T-helper 2 cell (primary cell): ENCODE measurements at places on chromosomes 7 and 10.

DNA sequence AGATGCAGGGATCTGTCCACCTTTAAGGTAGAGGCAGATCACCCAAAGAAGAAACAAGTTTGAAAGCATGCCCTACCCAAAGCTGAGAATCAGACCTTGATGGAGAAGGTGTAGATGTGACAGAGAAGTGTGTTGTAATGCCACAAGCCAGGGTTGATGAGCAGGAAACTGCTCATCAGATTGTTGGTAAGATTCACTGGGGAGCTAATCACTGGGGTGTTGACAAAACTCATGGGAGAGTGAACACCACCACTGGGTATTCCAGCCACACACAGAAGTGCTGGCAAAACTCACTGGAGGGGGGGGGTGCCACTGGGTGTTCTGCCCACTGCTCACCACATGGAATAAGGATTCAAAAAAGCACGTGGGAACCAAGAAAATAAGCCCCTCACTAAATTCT is 95.2 kb downstream of the IQUB start:
- DNase-seq, result no peak

GRCh38 chr7:739455-739982 is 12.4 kb upstream of the PRKAR1B start:
- no peak for DNase-seq

- no peak for DNase-seq
These were observed 138.8 kb upstream of the BTBD16 start for GRCh38 chr10:122132331-122132755.

- no peak for DNase-seq
These were observed 51.9 kb upstream of the A1CF start for GRCh38 chr10:50937230-50937907.

DNA sequence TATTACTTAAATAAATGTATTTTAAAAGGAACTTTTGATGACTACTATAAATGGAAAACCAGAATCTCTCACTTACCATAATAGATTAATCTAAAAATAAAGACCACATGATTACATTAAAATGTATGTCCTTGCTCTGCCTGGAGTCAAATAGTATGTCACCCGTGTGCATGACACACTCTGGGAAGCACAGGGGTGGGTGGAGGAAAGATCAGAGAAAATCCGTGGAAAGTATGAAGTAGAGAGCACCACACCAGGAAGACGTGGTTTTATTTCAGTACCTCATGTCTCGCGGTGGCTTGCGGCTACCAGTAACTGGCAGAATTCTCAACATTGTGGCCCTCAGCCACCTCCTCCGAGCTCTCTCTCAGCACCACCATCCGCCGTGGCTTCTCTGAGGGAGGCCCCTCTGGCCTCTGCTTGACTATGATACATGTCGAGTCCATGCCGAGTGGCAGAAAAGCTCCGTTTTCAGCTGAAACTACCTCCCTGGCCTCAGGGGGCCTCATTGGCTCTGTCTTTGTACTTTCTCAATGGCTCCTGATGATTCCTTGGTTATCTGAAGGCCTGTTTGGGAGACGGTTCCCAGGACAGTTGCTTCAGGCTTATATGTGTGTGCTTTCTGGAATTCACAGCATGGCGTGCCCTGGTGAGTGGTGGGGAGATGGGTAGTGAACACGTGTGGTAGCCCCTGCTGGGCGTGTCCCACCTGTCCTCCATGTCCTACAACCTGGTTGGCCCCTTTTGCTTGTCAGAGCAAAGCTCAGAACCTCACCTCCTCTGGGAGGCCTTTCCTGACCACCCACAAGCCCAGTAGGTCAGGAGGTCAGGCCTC is 49.8 kb downstream of the LHPP start:
- DNase-seq, result no peak

- no peak for DNase-seq
These were observed 177.4 kb downstream of the CELF2 start for GRCh38 chr10:11194859-11195586.

- no peak for DNase-seq
These were observed 40.1 kb upstream of the ZNRF2 start for GRCh38 chr7:30244340-30244739.

DNA sequence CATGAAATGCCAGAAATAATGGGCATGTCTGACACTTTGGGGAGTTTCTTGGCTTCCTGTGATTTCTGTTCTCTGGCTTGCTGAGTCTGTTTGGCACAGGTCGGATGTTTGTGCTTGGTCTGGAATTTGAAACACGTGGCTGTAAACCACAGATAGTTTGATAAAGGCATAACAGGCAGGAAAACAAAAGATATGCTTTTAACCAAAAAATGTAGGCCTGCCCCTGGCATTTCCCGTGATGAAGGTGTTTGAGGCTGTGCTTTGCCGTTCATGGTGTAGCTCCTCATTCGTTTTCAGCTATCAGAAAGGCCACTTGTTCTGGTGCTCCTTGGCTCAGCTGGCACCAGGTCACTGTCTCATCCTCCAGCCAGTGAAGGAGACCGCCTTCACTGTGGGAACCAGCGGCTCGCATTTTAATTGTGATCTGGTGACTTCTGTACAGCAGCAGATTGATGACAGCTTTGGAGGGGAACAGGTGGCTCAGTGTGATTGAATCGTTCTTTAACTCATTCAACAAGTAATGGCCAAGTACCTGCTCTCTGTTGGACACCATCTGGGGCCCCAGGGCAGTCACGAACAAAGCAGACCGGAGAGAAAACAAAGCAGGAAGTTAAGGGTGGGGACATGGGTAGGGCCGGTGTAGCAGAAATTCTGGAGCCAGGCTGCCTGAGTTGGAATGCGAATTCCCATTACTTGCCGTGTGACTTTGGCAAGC is 111.5 kb downstream of the CCNY start:
- DNase-seq, result no peak

DNA sequence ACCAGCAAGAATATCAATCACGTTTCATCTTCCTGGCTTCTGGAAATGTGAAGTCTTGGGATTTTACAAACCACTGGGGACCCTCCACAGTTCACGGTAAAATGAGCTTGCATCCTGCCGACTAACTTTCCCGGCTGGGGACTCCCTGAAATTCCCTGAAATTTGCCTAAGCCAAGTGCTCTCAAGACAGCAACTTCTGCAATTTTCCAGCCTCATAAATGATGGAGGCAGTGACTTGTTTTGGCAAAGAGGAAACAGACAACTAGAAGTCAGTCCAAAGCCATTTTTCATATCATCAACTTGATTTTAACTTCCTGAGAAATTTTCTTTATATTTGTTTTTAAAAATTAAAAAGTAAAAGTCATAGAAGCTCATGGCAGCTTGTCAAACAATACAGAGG is 212.3 kb downstream of the FANK1 start:
- DNase-seq, result no peak

DNA sequence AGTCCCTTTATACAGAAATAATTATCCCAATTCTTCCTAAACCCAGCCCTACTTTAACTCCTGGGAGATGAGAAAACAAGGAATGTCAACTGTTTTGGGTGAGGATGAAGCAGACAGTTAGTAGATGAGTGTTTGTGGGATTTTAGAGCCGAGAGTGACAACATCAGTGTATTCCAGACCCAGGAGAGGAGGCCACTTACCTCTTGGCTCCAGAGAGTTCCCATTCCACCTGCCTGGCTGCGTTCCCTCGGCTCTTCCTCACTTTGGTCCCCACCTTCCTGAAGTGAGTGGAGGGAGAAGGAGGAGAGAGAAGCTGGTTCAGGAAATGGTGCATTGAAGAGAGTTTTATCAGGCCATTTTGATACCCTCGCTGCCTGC is 579 bp downstream of the KEL start:
- DNase-seq, result no peak
